ENCODE measurements at places on chromosomes 5 and 9. TPM values are rescaled to one million over a fixed set of nuclear protein-coding genes. Genes with fewer than 3 reads are reported as not detected.

Gene PCDHGA10
- total RNA-seq: 11.2 TPM

GRCh38 chr9:35948901-35949318 is 9.0 kb downstream of the OR2S2 start:
- DNase-seq: no peak

GRCh38 chr5:112063191-112063590 is 306.2 kb upstream of the NREP start:
- no peak for DNase-seq

DNA sequence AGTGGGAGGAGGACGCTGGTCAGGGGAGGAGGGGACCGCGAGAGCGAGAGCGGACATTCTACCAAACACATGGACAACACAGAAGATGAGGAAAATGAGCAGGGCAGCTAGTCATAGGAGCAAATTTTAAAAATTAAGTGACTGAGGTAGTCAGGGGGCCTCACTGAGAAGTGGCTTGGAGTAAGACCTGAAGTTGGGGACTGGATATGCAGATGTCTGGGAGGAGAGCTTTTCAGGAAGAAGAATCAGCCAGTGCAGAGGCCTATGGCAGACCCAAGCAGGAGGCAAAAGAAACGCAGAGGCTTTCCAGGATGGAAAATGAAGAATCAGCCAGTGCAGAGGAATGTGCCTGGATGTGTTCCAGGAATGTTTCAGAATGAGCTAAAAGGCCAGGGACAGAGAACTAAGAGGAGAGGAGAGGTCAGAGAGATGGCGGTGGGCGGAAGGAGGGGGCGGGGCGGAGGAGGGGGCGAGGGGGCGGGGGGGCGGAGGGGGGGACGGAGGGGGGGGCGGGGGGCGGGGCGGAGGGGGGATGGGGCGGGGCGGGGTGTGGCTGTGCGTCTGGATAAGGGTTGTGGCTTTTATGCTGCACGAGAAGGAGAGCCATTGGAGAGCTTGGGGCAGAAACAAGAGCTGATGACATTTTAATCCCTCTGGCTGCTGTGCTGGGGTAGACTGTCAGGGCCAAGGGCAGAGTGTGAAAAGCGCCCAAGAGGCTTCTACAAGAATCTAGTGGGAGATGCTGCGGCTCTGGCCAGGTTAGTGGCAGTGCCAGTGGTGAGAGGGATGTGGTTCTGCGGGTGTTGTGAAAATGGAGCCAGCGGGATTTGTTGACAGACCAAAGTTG is 129.6 kb downstream of the KCNIP1 start:
- DNase-seq: peak; percentile 85

DNA sequence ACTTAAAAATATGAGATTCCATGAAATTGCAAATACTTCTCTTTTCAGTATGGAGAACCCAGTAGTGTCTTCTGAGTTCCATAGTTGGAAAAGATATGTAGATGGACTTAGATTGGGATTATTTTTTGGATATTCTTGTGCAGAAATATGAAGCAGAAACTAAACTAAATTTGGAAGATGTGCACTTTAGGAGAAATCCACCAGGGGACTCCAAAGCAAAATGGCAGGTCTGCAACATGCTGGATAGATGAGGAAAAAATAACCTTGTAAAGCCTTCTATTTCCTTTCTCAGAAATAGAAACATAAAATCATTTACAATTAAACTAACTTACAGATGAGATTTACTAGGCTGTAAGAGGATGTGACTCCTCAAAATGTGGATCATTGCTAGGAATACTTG is 49.2 kb upstream of the MINAR2 start:
- DNase-seq: no peak

DNA sequence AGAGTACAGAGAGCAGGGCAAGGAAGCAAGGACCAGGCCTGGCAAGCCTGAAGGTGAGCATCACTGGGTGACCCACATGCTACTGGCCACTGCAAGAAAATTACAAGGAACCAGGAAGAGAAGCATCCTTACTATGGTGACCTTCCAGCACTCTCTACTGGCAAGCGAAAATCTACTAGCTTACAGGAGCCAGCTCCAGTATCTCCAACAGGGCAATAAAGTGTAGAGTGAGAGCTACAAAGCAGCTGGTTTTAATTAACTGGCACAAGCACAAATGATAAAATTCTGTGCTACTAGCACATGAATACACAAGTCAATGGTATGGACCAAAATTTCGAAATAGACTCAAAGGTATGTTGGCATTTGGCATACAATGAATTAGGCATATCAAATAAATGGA is 113.3 kb upstream of the CAST start:
- no peak for DNase-seq

DNA sequence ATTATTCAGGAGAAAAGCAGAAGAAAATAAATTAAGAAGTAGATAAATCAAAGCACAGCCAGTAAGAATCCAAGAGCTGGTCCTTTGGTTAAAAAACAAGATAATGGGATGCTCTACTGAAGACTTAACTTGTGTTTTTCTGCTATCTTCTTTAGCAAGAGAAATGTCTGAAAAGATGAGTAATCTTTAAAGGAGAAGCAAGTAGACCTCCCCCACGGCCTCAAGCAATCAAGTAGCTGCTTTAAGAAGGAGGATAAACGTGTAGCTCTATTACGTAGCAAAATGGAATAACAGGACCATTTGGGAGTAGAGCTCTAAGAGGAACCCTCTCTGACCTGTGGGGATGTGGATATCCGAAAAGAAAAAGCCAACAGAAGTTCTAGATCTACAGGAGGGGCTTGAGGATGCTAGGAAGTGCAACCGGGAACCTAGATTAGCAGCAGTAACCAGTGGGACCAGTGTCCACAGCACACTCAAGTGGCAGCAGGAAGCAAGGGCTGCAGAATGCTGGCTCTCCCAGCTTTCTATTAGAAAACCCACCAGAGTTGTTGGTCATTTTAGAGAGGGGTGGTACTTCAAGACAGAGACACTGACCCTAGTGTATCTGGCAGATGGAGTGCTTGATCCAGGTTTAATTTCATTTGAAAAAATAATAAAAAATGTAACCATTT is 185.4 kb downstream of the GABBR2 start:
- no peak for DNase-seq

All from uterus (tissue), 4 donors.